Mucosa of gallbladder (tissue), 1 donor: ENCODE measurements at places on chromosomes 13 and 19.

DNA sequence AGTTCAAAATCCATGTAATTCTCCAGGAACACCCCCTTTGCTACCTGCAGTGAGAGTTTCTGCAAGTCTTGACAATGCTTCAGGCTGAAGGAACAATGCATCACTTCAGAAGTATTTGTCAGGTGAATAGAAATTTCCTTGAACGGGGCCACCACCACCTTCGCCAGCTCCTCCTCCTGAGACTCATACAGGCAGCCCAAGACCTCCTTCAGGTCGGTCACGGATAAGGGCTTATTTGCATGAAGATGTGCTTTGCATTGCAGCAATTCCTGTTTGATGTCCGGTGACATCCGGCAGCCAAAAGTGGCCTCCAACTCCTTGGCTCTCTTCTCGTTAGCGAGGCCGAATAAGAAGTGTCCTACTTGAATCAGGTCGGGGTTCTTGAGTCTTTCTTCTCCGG lies 8.4 kb downstream of the NLRP7 start:
- no peak for DNase-seq

GRCh38 chr19:38527466-38528136 lies 90.2 kb downstream of the MAP4K1 start:
- DNase-seq: no peak

- DNase-seq: no peak
Measured at GRCh38 chr19:29410601-29411000, 115.2 kb upstream of the VSTM2B start.

DNA sequence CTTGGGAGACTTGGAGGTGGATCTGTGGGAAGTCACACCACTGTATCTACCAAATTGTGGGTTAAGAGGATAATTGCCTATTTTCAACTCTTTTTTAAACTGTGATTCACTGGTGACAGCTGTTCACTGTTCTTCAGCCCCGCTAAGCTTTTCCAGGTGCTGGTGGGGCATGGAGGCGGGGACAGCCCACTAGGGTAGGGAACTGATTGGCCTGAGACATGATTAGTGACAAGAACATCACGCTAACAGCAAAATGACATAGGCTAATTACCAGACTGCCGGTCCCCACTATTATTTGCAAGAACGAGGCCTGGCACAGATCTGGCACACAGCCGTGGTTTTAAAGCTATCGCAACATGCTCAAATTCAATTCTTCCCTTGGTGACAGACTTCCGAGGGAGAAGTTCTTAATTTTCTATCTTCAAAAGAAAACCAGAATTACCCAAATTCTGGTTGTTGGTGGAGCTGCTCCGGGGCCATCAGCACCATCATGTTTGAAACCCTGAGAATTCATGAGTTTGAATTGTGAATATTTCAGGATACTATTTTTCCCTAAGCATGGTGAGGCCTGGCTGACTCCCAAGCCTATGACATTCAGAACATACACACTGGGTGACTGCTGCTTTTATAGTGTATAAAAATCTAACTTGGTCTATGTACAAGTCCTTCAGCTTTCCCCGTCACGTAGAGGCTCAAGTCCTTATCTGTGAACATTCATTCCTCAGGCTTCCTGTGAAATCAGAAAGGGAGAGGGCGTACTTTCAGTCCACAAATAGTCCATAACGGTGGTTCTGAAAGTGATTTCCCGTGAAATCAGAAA lies 17.9 kb downstream of the DOCK9 start:
- no peak for DNase-seq

DNA sequence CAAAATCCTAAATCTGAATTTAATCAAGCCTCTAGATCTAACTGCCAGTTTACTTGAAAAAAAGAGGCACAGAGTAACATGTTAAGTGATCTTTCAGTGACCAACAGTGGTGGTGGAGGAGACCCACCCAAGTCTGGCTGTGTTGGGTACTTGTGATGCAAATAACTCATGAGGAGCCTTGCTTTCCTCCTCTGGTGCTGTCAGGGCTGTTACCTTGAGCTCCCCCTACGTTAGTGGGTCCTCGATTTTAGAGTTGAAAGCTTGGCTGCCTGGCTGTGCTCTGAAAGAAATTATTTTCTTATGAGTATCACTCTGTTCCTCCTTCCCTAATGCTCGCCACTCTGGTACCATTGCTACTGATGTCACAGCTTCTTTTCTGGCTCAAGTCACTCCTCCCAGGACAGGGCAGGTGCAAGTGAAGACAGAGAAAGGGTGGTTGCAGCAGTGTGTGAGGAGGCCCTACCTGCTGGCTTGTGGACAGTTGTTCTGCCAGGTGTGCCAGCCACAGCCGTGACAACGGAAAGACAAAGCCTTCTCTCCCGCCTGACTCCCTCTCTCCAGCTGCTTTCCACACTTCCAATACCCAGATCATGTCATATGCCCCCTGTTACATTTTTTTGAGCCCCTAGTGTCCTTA lies 6.5 kb upstream of the SUPT20H start:
- DNase-seq: no peak

GRCh38 chr13:32135056-32135390 lies 103.4 kb downstream of the FRY start:
- DNase-seq: no peak

GRCh38 chr19:29645911-29646310 lies 19.4 kb upstream of the PLEKHF1 start:
- DNase-seq: no peak

DNA sequence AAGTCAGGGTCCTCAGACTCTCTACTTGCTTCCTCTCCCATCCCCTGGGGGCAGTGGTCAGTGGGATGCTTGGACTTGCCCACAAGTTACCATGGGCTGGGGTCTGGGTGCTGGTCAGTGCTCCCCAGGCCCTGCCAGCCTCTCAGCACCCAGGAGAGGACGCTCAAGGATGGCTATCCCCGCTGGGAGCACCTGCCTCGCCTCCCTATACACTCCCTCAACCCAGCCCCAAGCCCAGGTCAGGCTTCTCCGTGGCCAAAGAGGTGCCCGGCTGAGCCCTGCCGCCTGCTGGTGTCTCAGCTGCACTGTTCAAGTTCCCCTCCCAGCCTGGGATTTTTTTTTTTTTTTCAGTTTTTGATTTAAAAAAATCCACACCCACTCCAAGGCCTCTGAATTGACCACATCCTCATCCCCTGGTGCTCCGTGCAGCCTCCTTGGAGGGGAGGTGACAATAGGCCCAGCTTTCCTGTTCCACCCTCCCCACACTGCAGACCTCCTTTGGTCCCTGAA lies 10.8 kb downstream of the F2RL3 start:
- no peak for DNase-seq

DNA sequence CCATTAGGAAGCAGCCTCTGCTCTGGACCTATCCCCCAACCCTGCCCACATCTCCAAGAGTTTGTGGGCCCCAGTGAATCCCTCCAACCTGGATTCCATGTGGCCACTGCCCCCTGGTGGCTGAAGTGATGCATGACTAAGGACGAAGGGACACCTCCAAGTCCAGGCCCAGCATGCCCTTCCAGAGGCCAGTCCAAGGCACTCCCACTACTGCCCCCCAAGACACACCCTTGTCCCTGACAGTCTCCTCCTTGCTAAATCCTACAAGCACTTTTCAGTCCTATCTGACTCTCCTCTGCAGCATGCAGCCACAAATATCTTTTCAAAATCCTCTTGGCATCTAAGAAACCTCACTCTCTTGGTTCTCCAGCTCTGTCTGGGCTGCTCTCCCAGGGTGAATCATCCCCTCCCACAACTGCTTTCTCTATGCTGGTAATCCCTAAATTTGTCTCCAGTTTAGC lies 33.0 kb downstream of the DEDD2 start:
- DNase-seq: peak; percentile 72

DNA sequence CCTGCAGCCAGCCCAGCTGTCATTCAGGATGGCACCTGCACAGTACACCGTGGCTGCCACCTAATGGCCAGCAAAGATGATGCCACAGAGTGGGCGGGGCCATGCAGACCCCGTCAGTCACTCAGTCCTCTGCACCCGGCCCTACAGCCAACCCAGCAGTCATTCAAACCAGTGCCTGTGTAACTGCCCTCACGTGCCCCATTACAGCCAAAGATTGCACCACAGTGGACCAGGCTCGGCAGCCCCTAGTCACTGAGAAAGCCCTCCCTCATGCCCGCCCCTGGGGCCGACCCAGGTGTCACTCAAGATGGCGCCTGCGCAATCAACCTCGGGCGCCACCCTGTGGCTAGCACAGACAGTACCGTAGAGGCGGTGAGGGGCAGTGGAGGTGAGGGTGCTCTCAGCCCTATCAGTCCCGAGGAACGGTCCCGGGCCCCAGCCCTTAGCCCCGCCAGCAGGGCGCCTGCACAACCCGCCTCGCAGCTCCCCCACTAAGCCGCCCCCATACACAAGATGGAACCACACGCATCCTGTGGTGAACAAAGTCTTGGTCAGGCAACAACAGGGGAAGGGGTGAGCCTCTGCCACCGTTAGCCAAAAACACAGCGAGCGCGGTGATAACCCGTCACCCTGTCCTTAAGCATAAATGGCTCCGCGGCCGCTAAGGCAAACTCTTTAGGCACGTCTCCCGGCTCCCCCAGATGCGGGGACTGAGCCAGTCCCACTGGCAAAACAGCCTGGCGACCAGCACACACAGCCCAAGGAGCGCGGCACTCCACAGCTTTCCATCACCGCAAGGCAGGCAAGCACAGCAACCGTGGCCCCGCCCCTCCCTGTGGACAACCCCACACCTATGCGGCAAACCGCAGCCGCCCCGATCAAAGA lies 2.3 kb downstream of the PEG3 start:
- DNase-seq: peak; percentile 65

DNA sequence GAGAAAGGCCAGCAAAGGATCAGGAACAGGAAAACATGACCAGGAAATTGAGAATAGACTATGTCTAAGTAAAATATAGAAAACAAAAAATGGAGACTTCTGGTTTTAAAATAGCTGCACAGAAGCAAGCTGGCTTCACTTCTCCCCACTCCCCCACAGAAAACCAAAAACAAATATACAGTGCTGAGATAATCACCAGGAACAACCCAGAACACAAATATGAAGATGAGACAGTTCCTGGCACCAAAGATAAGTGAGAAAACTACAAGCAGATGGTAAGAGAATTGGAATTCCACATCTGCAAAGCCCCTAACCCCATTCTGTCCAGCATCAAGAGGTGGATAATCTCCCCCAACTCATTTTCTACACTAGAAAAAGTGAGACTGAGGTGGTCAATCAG lies 397.7 kb downstream of the SUCLA2 start:
- no peak for DNase-seq

DNA sequence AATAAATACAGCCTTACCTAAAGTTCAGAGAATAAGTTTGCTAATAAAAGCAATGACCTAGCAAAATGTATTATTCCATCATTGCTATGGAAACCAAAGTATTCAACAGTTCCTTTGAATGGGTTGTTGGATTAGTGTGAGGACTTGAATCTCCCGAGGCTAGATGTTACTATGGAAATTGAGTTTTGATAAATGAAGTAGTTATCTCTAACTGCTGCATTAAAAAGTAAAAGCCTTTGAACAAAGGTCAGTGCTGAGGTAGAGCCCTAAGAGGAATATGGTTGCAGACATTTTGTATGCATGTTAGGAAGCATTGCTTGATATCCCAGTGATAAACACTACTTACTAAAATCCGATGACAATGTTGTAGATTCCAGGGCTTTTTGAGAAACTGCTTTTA lies 6.2 kb downstream of the KLF5 start:
- DNase-seq: no peak

GRCh38 chr19:21492947-21493906 lies 12.2 kb upstream of the ZNF429 start:
- DNase-seq: peak; percentile 25

- peak; percentile 38 for DNase-seq
Measured at GRCh38 chr19:17576758-17577456, 21.5 kb downstream of the COLGALT1 start.

- no peak for DNase-seq
Measured at GRCh38 chr13:61275251-61275650, 140.4 kb downstream of the PCDH20 start.

GRCh38 chr19:3343619-3344502 lies 22.5 kb upstream of the NFIC start:
- peak; percentile 85 for DNase-seq

GRCh38 chr19:55431183-55431582 lies 11.9 kb downstream of the SHISA7 start:
- DNase-seq: no peak

DNA sequence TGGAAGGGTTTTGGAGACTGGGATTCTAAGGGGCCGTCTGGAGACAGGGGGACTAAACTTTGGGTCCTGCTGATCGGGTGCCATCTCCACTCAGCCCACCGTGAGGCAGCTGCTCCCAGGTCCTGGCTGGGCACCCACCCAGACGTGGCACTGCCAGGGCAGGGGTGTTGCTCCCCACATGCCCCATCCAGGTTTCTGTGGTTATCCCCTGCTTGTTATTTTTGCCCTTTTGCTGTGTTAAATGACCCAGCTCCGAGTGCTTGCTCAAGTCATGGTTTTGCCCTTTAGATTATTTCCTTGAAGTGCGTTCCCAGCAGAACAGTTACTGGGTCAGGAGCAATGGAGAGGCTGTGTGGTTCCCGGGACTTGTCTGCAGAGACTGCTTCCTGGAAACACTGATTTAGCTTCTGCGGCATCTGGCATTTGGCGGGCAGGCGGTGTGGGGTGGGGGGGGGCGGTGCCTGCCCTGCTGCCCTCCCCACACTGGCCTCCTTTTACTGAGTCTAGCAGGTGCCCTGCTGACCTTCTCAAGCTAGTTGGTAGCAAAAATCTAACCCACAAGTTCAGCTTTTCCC lies 1.9 kb downstream of the RAB11B start:
- DNase-seq: no peak

DNA sequence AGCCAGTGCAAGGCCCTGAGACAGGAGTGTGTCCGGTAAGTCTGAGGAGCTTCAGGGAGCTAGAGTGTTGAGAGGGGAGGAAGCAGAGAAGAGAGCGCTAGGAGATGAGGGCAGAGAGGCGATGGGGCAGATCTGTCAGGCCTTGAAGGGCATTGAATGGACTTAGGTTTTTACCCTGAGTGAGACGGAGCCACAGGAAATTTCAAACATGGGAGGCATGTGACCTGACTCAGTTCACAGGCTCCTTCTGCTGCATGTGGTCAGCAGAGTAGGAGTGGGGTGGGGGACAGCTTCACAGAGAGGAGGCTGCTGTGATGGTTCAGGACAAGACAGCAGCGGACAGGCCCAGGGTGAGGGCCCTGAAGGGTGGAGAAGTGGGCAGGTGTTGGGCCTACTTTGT lies 2.5 kb upstream of the FAM98C start:
- DNase-seq: no peak

GRCh38 chr13:60335531-60335930 lies 61.5 kb upstream of the TDRD3 start:
- DNase-seq: no peak

GRCh38 chr13:50340146-50340545 lies 324.9 kb downstream of the KCNRG start:
- DNase-seq: no peak

DNA sequence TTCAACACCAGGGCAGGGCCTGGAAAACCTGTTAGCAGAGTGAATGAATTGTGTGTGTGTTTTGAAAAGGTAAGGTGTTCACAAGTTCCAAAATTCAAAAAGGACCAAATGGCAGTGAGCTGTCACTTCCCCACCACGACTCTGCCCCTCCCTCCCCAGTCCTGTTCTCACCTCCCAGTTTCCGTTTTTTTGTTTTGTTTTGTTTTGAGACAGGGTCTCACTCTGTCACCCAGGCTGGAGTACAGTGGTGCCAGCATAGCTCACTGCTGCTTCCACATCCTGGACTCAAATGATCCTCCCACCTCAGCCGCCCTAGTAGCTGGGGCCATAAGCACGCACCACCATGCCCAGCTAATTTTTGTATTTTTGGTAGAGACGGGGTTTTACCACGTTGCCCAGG lies 20.3 kb upstream of the BCL3 start:
- DNase-seq: no peak

- DNase-seq: no peak
Measured at GRCh38 chr13:98446234-98446621, 130.7 kb downstream of the STK24 start.

- no peak for DNase-seq
Measured at GRCh38 chr19:18931316-18932162, 9.5 kb downstream of the HOMER3 start.

GRCh38 chr13:113633485-113633873 lies 24.5 kb downstream of the ATP4B start:
- DNase-seq: no peak
